Sigmoid colon (tissue), 7 donors: ENCODE measurements at places on chromosomes 3 and 15.

GRCh38 chr15:92906563-92907081 is 6.5 kb downstream of the CHD2 start:
- no peak for DNase-seq

GRCh38 chr15:91426412-91426811 is 326.4 kb downstream of the SV2B start:
- no peak for DNase-seq

DNA sequence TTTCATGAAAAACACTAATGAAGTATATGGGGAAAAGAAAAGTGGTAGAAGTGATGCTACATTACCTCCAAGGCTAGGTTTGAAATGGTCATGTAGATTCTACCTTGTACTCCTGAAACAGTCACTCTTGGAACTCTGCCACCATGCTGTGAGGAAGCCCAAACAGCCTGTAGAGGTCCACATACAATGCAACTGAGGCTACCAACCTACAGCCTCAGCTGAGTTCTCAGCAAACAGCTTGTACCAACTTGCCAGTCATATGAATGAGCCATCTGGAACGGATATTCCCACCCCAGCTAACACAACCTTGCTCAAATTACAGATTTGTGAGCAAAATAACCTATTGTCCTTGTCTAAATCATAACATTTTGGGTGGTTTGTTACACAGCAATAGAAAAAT is 193.5 kb downstream of the ULK4 start:
- DNase-seq: no peak

GRCh38 chr3:133371181-133371580 is 28.7 kb upstream of the BFSP2 start:
- DNase-seq: no peak

DNA sequence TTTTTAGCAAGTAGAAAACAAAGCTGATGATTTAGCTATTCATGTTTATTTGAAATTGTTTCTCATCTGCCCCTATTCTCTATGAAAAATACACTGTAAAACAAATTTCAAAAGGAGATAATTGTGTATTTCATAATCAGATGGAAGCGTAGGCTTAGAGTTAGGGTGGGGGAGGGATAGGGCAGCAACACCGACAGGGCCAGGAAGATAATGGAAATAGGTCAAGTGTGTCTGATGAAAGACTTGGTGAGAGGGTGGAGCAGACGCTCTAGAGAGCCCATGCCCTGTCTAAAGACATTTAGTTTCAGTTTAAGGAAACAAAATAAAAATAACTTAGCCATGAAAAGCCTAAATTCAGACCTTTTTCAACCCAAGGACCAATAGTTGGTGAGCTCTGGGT is 51.6 kb upstream of the ARL6 start:
- no peak for DNase-seq

DNA sequence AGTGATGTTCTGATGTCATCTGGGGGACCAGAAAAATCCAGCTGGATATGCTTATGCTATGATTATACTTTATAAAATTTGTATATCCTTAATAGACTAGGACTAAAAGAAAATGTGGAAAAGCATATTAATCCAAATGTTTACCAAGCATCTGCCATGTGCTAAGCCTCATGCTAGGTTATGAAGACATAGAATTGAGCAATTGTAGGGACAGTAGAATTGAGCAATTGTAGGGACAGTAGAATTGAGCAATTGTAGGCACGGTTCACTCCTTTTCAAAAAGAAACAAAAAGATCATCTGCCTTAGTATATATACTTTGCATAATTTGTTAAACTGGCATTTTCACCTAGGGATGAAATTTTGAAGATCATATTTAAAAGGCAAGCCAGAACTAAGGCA is 18.3 kb downstream of the ABHD5 start:
- DNase-seq: no peak

DNA sequence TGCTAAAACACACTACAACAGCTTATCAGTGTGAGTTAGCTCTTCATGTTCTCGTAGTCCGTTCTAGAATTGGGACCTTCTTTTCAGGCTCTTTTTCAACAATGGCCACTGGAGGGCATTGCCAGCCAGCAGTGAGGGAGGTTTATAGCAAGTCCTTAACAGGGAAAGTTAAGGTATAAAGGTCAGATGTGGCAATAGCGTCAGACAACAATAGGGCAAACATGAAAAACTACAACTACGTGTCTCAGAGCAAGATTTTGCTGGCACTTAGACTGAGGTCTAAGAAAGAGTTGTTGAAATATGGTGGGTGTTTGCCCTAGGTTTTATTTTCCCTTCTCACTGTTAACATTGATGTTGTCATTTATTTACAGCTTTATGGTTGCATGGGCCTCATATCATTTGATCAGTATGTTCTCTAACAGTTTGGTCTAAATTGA is 161.4 kb downstream of the GMNC start:
- no peak for DNase-seq

- DNase-seq: no peak
Observed at GRCh38 chr3:100335434-100335833, 877 bp downstream of the NIT2 start.

DNA sequence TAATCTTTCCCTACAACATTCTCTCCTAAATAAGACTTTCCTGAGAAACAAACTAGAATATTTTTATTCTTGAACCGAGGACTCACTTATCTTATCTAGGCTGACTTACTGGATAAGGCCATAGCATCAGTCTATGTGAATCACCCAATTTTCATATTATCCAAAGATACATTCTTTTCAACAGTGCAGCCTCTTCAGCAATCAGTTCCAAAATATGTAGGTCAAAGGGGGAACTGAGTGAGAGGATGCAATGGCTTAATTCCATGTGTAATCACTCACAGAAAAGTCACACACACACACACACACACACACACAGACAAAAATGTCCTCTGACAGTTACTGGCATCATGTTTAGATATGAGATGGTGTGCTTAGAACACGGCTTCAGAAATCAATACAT is 31.5 kb upstream of the MECOM start:
- no peak for DNase-seq

DNA sequence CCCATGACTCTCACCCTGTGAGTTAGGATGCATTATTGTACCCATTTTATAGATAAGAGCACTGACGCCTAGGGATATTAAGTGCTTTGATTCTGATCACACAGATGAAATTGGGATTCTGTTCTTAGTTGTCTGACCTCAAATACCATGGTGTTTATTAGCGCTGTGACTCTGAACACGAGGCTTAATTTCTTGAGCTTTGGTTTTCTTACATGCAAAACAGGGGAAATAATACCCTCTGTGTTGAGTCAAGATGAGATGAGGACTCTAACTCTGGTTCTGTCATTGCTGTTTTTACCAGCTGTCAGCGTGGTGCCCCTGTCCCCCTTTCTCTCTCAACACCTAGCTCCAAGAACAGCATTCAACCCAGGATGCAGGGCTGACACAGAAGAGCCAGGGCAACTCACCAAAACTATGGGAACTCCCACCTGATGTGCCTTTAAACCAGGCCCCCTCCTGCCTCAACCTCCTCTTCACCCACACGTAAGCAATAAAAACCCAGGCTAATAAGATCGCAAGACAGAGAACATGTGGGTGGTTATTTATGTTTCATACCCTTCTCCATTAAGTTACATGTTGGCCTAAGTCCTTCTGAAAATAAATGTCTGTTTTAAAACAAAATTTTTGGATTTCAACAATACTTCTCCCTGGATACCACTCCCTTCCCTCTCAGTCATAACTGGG is 100.1 kb upstream of the SPATA12 start:
- no peak for DNase-seq

GRCh38 chr3:3101660-3102458 is 8.3 kb downstream of the IL5RA start:
- DNase-seq: no peak

GRCh38 chr15:89070197-89071124 is 17.8 kb upstream of the ABHD2 start:
- DNase-seq: no peak

- no peak for DNase-seq
Observed at GRCh38 chr3:47874913-47875312, 72.0 kb downstream of the DHX30 start.

GRCh38 chr3:197298945-197299854 is 788 bp upstream of the DLG1 start:
- DNase-seq: peak; percentile 68

DNA sequence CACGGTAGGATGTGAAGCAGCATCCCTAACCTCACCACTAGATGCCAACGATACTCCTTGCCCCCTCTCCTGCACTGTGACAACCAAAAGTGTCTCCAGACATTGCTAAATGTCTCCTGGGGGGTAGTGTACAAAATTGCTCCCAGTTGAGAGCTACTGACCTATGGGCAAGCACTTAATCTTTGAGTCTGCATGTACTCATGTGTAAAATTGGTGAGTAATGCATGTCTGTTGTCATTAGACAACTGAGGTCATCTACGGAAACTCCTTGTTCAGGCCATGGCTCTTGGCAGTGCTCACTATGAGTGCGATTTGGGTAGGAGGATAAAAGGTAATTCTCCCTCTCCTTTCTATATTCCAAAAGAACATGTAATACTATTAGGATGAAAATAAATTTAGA is 29.2 kb downstream of the PDHB start:
- no peak for DNase-seq

DNA sequence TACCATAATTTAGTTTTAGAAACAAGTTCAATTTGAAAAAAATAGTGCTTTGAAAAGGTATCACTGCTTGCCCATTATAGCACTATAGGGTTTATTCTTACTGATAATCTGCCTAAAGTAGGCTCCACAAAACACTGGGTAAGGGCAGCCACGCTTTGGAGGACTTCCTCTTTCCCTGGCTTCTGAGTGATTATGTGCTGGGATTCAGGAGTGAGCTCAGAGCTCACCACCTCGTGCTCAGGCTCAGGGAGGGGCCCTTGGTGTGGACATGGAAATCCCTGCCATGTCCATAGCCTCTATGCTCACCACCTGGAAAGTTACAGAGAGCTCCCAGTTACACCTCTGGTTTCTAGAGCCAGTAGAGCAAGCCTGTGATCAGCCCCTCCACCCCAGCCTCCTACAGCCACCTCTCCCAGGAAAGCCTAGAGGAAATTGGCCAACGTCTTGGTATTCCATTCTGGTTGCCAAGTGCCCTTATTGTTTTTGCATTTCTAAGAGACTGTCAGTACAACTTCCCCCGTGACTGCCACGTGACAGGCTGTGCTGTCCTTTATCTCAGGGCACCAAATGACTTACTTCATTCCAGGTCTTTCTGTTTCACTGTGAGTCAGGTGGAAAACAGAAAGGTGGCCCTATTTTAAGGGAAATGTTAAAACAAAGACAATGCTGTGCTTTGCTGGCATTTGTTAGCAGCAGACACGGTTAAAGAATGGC is 316.0 kb downstream of the RORA start:
- no peak for DNase-seq

DNA sequence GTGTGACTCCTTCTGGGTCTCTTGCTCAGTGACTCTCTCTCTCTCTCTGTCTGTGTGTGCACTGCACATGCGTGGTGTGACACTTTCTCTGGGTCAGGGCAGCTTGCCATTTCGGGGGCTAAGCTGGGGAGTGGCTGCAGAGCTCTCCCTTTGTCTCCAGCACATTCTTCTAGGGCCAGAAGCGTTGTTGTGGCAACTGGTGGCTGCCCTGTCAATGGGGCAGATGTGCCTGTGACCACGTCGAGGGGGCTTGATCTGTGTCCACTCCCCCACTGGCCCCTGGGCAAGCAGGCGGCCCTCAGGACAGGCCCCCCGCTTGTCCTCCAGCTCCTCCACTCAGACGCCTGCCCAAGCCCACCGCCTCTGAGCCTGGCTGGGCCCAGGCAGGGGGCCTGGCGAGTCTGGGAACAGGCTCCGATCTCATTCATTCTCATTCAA is 67.8 kb downstream of the WNT7A start:
- DNase-seq: no peak

GRCh38 chr15:42858540-42858939 is 62.0 kb downstream of the TTBK2 start:
- DNase-seq: no peak

GRCh38 chr3:171729452-171730334 is 80.6 kb downstream of the PLD1 start:
- no peak for DNase-seq

DNA sequence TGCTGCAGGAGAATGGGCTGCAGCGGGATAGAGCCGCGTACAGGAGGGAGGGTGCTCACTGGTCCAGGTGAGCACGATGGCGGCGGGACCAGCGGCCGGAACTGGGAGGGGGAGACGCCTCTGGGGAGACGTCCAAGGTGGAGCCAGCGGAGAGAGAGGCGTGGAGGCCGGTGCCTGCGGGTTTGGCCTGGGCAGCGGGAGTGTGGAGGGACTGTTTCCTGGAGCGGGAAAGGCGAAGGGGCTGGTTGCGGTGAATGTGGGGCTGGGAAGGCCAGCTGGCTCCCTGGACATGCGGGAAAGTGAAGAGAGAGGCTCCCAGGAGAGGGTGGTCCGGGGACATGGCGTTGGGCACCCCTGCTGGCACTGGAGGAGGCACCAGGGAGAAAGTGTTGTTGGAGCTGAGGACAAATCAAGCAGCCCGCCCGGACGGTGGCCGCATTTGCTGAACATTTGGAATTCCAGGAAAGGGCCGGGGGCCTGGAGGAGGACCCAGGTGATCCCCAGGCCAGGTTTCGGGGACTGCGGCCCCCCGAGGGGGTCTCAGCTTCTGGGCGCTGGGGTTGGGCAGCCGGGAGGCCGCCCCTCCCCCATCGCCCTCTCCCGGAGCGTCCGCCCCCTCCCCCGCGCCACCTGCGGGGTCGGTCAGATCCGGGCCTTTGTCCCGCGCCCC is 34.3 kb downstream of the DNAJB8 start:
- DNase-seq: no peak

DNA sequence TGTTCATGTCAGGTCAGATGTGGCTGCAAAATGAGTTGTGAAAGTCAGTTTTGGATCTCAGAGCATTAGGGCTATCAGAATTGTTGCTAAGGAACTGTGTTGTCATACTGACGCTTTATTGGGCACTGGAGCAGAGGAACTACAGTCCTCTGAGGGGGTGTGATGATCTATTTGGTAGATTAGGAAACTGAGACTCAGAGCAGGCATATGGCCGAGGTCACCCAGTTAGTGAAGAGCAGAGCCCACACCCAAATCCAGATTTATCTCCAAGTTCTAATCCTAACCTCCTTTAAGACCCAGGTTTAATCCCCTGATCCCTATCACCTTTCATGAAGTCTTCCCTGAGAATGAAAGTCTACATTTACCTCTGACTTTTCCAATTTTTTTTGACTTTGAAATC is 25.6 kb upstream of the GLCE start:
- DNase-seq: no peak

GRCh38 chr15:82680200-82681102 is 29.2 kb downstream of the AP3B2 start:
- peak; percentile 50 for DNase-seq

DNA sequence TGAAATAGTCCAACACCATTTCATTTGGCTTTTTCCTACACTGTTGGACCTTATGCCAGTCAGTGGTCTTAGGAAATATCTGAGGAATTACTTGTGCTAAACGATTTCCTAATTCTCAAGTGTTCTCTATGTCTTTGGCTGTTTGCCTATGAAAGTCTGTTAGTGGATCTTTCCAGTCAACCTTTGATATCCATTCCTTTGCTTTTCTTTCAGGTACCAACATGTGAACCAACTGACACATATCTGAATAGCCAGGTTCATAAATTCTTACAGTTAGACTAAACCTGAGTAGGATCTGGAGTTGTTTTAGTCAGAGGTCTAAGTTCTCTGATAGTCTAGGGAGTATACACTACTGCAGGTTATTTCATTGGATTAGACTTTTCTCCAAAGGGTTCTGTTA is 343.5 kb upstream of the LRRC3B start:
- no peak for DNase-seq
